ENCODE measurements at places on chromosomes 16 and 17.

- no peak for DNase-seq
Measured at GRCh38 chr17:18356624-18357023, 6.7 kb downstream of the SHMT1 start.

DNA sequence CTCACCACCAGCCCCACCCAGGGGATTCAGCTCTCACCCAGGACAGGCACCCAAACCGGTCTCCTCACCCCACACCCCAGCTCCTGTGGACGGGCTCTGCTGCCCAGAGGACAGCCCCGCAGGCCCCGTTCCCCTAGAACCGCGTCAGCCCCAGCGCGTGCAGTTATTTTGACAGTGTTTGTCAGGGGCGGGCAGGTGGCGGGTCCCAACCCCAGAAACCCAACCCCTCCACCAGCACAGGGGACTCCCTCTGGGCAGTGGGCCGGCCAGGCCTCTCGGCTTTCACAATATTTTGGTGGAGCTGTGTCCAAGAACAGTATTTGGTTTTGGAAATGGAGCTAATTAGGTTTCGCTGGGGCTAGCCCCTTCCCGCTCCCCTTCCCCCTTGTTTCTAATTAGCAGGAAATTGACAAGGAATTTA is 44.8 kb downstream of the BAHCC1 start:
- DNase-seq, result no peak

GRCh38 chr16:10994571-10994970 is 50.2 kb downstream of the CLEC16A start:
- no peak for DNase-seq

GRCh38 chr17:64134216-64134970 is 4.4 kb upstream of the ERN1 start:
- DNase-seq, result no peak

DNA sequence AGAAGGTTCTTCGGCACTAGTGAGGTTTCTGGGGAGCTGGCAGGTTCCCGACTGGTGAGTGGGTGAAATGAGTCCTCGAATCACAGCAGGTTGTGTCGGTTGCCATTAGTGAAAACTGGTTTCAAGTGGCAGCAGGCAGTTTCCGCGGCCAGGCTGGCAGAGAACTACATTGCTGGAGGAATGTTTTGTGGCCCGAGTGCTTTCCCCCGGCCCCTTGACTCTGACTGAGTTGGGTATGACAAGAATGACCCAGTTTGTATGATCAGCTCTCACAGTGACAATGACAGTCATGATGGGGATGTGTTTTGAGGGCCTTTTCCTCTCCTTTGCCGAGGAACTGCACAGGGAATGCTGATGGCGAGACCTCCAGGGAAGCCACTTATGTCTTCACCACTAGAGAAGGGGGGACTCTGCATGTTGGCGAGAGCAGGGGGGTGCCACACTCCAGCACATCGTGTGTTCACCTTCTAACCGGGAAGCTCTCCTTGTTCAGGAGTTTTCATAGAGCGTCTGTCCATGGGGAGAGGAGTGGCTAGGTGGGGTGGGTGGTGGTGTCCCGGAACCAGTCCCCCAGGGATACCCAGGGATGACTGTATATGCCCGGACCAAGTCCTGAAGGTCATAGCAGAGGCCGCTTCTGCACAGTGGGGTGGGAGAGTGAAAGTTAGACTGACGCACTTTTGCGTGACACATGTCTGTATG is 206.0 kb upstream of the CHMP6 start:
- no peak for DNase-seq

DNA sequence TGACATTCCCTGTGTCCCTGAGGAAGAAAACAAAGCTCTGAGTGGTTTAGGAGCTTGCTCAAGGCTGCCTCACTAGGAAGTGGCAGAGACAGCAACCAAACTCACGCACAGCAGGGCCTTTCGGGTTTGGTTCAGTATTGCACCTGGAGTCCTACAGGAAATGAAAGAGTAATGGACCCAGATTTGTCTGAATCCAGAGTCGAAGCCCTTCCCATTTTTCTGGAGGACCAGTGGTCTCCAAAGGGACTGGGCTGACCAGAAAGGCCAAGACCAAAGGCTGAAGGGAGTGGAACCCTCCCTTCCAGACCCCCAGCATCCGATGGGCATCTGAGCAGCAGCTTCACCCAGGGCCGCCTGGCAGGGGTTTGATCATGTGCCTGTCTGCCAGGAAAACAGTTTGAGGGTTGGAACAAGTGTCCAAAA is 85.5 kb upstream of the RPL38 start:
- no peak for DNase-seq

DNA sequence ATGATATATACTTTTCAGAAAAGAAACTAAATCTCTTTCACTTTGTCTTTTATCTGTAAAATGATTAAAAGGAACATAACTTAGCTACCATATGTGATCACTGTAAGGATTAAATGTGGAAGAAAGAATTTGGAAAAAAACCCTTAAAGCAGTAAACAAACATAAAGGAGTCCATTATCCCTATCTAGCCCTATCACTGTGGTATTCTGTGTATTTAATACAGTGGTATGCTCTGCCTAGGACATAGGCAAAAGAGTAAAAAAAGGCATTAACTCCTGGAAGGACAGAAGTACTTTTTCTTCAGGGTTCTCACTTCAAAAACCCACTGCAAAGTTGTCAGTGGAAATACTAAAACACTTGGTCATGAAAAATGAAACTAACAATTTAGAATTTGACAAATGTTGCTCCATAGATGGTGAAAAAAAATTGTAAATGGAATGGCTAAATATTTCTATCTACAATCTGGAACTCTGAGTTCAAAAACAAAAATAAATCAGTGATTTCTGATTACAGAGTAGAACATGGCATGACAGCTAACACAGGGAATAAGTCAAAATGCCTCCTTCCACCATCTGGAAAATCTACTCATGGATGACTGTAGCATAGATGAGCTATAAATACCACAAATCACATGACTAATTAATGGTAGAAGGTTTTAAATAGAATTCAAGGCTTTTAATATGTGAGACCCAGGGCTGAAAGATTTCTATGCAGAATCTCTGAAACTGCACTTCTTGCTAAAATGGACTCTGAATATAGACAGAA is 140.1 kb downstream of the ITFG1 start:
- no peak for DNase-seq
